Fibroblast of the aortic adventitia (primary cell): ENCODE measurements at places on chromosomes 1 and 21. TPM values are rescaled to one million over a fixed set of nuclear protein-coding genes. Genes with fewer than 3 reads are reported as not detected.

DNA sequence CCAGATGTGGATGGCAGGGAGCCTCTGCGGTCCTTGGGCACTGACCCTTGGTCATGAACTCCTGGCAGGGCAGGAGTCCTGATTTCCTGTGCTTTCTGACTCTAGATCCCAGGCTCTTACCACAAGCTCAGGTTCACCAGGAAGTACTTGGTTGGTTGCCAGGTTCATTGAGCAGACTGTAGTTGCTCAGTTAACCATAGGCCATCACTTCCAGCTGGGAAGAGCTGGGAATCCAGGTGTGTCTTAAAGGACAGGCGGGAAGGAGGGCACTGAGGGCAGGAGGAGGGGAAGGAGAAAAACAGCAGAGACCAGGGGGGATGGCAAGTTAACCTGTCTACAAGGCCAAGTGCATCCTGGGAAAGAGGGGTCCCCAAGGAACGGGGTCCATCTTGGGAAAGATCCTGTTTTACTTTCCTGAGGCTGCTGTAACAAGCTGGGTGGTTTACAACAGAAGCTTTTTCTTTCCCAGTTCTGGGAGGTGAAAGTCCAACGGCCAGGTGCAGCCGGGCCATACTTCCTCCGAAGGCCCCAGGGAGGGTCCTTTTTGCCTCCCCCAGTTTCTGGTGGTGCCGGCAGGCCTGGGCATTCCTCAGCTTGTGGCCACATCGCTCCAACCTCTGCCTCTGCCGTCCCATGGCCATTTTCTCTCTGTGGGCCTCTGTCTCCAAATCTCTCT, 11.6 kb downstream of the KCNAB2 start:
- no peak for DNase-seq

GRCh38 chr1:100616121-100616621, 78.2 kb downstream of the GPR88 start:
- DNase-seq, result no peak

GRCh38 chr1:244439391-244440032, 12.2 kb downstream of the ADSS2 start:
- DNase-seq, result no peak

- peak; percentile 63 for DNase-seq
Measured at GRCh38 chr1:59672851-59673572, 141.7 kb upstream of the HOOK1 start.

DNA sequence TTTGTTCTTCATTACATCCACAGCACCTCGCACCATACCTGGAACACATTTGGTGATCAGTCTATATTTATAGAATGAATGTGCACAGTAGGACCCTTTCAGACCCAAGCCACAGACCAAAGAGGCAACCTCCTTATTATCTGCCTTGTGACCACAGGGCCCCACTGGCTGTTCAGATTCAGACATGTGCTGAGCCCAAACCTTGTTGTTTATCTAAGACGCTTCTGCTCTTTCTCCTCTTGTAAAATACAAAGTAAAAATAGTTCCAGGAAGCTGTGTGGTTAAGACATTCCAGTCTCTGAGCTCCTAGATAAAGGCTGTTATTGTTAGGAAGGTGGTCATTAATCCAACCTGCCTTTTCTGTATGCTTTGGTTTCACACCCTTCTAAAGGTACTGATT, 3.6 kb upstream of the SCMH1 start:
- DNase-seq, result peak; percentile 57

GRCh38 chr1:159817276-159818041, 9.2 kb upstream of the SLAMF8 start:
- no peak for DNase-seq

DNA sequence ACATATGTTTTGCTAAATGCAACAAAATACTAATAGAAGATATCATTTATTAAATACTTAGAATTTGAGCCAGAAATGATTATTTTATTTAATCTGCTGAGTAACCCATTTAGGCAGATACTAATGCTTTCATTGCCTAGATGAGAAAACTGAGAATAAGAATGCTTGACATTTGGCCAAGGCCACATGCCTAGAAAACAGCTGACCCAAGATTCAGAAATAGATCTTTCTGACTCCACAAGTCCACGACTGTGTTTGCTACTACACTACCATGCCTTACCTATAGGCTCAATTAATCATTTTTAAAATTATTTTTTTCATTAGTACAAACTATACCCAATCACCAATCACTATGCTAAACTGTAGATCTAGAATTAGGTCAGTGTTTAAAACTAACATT, 129.7 kb downstream of the ATP1B1 start:
- peak; percentile 72 for DNase-seq

- DNase-seq, result peak; percentile 58
Measured at GRCh38 chr1:59057796-59058195, 239.1 kb upstream of the FGGY start.

DNA sequence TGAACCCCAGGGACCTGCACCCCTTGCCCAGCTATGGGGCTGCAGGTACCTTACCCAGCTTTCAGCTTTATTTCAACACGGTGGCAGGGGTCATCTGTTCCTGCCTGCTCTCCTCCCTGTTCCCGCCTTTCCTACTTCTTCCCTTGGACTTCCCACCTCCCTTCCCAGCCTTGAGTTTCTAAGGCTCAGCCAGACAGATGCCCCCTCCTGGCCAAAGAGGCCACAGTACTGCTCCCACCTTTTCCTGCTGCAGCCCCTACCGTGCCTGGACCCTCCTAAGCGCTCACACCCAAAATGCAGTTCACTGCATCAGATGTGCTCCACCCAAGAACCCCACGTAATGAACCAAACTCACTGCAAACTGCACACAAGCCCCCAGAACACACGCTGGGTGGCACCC, 7.7 kb downstream of the NOC2L start:
- DNase-seq, result no peak

- DNase-seq, result no peak
Measured at GRCh38 chr1:5948681-5949005, 43.6 kb downstream of the NPHP4 start.

CD34 gene
- 0.27 and 4.8 TPM in 2 replicates for total RNA-seq

PTPN14 gene
- 21.9 and 46.6 TPM in 2 replicates for total RNA-seq

TSSK3 gene
- 1.2 and 2.3 TPM in 2 replicates for total RNA-seq

MPZ gene
- total RNA-seq, result 0.09 and 1.2 TPM in 2 replicates
